ENCODE measurements at places on chromosomes 1 and 21.

GRCh38 chr21:33427051-33427450, 23.8 kb downstream of the IFNGR2 start:
- DNase-seq: no peak

- DNase-seq: no peak
These were observed 27.8 kb upstream of the MPC2 start for GRCh38 chr1:167964646-167965045.

DNA sequence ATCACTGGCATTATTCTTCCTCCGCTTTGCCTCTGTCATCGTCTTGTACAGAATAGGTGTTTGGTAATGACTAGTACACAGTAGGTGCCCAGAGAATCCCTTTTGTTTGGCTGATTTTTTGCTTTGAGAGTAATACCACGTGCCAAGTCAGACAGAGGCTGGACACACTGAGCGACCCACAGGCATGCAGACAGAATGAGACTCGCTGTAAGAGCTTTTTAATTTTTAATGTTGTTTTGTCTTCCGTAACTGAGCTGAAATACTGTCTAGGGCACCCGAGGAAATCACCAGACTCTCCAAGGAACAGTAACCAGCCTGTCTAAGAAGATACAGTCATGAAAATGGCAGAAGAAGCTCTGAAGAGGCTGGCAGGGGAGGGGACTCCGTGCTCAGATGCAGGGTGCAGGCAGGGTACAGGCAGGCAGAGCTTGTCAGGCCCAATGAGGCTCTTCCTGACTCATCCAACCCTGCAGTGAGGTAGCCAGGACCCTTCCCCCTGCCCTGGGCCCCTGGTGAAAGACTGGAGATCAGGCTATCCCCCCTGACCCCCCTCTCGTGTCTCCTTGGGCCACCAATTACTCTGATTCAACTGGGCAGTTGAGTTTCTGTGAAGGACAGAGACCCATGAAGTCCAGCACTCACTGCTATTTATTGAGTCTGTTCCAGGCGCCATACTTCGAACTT, 60.1 kb upstream of the ECE1 start:
- no peak for DNase-seq

GRCh38 chr1:29460694-29461093, 224.4 kb downstream of the PTPRU start:
- DNase-seq: no peak

DNA sequence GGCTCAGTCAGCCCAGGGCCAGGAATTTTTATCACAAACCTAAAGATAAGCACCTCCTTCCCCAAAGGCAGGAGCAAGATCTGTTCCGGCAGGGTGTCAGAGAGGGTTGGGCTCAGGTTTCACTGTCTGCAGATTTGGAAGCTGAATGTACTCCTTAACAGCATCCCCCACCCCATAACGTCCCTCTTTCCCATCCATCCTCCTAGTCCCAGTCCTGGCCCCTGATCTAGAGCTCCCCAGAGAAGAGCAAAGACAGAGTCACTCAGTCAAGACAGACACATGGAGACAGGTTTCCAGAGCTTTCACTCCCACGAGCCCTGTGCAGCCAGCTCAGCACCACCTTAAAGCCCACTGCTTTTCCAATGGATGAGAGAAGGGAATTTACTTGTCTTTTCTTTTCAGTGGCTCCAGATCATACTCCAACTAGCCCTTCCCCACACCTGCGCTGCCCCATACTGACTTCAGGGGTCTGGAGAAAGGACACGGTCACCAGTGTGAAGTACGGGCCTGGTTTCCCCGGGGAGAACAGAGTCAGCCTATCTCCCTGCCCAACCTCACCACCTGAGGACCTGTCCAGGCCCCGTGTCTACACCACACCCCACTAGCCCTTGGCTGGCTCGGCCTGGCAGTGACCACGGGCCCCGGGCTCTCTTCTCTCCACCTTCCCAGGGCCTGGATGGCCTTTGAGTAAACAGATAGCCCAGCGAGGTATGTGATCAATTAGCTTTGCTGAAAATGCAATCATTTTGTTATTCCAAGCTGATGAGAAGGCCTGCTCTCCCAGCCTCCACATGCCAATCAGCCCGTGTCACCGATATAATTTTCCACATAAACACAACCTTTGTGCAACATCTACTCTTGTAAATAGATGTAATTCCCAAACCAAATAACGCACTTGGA, 249.1 kb downstream of the FOXD2 start:
- DNase-seq: no peak

GRCh38 chr1:55359611-55360010, 144.4 kb upstream of the USP24 start:
- DNase-seq: no peak

GRCh38 chr1:201475130-201475529, 6.1 kb upstream of the PHLDA3 start:
- no peak for DNase-seq

DNA sequence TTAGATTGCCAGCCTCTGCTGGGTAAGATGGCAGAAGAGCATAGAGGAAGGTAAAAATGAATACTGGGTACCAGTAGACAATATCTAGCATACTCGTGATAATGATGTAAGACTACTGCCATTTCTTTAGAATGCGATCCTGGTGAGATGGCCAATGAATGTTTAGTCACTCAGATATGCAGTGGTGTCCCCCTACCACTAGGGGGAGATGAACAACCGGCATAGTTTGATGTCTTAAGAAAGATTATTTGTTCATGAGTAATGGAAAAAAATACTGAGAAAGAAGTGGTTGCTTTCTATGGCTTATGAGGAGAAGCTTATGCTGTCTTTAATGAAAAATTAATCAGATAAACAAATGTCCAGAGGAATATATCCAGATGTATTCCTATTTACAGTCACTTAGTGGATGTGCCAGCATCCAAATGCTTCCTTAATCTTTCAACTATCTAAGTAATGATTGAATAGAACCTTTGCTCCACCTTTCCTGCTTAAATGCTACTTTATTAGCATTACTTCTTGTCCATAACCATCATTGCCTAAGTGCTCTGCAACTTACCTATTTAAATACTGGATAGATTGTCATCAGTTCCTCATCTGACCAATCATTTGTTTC, 256.6 kb downstream of the ST6GALNAC3 start:
- DNase-seq: peak; percentile 45

- DNase-seq: no peak
These were observed 16.9 kb downstream of the SELL start for GRCh38 chr1:169694304-169695075.

DNA sequence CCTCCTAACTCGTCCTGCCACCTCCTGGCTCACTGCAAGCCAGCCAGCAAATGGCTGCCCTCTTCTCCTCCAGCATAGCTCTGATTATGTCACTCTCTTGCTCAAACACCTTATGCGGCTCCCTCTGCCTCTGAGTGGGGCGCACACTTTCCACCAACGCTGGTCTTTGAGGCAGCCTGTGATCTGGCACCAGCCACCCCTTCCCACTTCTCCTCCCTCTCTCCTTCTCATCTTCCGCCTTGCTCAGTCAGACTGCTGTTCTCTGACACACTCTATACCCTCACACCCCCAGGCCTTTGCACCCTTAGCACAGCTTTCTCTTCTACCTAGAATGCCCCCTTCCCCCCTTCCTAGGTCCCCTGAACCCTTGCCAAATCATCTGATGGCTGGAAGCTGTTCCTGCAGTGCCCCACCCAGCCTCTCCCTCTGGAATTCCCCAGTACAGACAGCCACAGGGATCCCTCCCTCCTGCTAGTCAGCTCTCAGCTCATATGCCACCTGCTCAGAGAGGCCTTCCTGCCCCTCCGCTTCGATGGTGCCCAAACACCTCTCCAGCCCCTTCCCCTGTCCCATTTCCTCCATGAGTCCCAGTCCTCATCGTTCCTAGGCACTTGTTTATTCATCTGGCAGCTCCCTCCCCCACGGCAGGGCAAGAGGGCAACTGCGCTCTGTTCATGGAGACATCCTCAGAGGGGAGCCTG, 21.7 kb upstream of the PEF1 start:
- no peak for DNase-seq

GRCh38 chr21:29817450-29817849, 122.3 kb downstream of the GRIK1 start:
- no peak for DNase-seq

DNA sequence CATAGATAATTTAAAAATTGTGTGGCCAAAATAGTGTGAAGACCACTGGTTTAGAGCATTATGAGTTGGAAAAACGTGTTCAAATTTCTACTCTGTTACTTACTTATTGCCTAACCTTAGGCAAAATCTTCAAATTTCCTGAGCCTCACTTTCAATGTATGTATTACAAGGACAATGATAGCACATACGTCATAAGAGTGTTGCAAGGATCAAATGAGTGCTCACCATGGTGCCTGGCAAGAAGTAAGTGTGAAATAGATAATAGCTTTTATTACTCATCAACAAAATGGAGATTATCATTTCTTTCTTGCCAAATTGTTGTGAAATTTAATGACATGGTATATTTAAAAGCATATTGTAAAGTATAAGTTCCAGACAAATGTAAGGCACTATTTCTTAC, 57.2 kb downstream of the FH start:
- no peak for DNase-seq

DNA sequence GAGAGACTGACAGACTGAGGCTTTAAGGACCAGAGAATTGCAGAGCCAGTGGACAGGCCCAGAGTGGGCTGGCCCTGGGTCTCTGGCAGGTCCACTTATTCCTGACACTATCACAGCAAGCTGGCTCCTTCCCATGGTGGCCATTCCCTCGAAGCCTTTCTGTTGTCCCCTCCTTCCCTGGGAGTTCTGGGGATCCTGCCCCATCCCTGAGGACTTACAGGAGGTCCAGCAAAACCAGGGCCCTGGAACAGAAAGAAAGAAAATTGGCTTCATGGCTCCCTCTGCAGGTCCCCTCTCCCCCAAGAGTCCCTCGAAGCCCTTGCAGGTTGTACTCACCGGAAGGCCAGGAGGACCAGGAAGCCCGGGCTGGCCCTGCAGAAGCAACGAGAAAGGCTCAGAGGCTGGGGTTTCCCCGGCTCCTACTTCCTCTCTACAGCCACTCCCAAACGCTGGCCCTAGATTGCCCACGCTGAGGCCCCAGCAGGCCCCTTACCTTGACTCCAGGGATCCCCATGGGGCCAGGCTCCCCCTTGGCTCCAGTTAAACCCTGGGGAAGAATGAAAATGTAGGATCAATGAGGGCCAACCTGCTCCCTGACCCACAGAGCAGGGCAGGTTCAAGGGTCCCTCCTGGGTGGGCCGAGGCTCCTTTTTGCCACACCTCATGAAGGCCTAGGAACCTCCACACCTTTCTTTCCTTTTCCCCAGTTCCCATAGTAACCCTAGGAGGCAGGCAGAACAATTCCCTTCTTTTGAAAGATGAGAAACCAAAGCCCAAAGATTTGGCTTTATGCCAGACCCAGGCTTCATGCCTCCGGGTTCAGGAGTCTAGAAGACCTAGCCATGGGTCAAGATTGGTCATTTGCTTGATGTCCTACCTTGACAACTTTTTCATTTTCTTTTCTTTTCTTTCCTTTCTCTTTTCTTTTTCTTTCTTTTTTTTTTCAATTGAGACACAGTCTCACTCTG, 4.6 kb downstream of the COL9A2 start:
- no peak for DNase-seq

DNA sequence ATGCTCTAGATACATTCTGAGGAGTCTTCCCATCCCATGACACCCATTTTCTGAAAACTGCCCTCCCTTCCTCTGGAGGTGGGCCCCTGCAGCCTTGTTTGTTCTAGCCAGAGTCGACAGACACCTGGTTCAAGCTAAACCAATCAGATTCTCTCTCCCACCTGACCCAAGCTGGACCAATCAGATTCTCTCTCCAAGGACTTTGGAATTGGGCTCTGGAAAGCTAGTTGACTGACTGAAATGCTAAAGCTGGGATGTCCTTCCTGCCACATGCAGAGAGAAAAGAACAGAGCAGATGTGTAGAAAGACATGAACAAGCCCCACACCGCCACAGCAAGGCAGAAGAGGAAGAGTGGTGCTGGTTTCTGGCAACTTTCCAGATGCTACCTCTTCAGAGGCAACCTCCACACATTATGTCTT, 24.6 kb downstream of the ASAP3 start:
- DNase-seq: no peak

DNA sequence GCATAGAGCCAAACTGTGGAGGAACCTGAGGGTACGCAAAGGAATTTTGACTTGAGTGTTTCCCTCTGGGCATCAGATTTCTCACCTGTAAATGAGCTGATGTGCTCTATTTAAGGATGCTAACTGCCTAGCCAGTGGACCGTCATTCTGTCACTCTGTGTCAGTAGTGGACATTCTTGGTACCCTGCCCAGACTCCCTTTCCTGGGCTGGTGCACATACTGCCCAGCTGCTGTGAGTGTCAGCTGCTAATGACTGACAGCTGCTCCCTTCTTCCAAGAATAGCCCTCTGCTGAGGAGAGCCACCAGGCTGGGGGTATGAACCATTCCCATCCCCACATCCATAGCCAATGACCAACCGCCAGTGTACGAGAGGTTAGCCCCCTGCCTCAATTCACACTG, 193.1 kb upstream of the DAB1 start:
- no peak for DNase-seq

- DNase-seq: no peak
These were observed 156.9 kb downstream of the EDEM3 start for GRCh38 chr1:184597650-184598357.

- peak; percentile 62 for DNase-seq
These were observed 898 bp upstream of the TMEM200B start for GRCh38 chr1:29124366-29125236.

GRCh38 chr1:225830841-225831240, 20.9 kb downstream of the EPHX1 start:
- DNase-seq: no peak

- no peak for DNase-seq
These were observed 35.7 kb upstream of the PLA2G4A start for GRCh38 chr1:186792870-186793581.

DNA sequence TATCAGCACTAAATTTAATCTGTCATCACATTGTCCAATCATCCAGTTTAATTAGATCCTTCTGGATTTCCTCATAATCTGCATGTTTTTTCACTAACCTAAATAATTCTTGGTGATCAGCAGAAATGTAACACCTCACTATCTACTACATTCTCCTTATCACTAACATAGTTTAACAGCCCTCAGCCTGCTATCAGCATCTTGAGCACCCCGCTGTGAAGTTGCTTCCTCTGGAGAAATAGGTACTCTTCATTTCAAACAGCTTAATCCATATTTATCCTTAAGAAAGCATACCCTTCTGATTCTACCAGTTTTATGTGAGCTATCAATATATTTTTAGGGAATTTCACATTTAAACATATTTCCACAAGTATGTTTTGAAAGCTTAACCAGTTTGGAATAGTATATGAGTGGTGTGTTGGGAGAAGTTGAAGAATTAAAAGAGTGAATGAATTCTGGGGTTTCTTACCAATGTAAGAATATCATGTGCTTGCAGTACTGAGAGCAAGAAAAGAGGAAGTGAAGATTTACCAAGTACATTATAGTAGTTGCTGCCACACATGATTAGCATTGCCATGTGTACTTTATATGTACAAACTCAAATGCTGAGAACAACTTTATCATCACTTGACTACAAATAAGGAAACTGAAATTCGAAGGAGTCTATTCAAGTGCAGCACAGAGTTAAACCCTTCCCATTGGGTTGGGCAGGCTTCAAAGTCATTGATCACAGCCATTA, 771.1 kb upstream of the ADGRL4 start:
- DNase-seq: no peak

DNA sequence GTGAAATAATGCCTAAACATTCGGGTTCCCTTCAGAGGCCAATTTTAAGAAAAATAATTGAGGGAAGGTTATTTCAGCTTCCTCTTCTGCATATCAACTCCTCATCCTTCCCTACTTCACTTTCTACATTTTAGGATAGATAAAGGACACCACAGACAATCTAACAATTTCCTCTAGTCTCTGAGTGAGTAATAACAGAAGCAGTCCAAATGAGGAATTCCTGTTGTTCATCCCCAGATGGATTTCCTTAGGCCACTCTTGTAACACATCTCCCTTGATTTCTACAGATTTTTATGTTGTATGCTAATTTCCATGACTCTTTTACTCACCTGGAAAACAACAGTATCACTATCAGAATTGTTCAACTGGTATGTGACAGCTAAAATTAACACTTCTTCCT, 87.7 kb upstream of the LYPLAL1 start:
- no peak for DNase-seq

Measured in stromal cell of bone marrow (primary cell).